ENCODE measurements at places on chromosomes 4 and X.

DNA sequence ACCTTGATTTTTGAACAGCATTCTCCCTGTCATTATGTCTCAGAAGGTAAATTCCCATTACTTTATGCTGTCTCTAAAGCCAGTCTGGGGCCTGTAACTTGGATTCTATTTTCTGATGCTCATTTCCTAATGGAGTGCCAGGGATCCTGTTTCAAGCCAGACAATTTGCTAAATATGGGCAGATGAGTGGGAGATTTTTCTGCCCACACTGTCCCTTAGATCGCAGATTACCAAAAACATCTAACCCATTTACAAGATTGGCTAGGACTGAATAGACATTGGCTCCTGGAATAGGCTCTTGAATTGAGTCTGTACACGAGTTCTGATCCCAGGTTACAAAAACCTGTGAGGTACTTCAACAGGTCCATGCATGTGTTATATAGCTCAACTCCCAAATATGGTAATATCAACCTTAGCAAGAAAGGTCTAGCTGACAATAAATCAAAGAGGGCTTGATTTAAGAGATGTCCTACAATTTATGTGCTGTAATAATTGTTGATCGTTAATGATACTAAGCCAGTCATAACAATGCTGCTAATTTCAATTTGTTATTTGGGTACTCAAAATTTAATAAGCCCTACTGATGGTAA, 5.7 kb downstream of the GPC3 start:
- no peak for DNase-seq

DNA sequence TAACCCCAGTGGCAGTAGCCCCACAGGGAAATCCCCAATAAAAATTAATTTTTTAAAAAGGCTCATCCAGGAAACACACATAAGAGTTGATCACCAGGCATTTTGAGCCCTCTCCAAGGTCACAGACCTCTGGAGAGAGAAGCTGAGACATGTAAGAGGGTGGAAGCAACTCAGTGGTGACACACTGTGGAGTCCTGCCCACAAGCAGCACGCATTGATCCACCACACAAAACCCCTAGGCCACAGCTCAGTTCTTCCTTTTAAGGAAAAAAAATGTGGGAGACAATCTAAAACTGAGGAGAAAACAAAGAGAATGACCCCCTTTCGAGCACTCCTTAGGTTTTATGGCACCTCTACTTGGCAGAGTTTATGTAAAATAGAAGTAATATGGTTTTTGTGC, 71.7 kb upstream of the S100G start:
- no peak for DNase-seq

DNA sequence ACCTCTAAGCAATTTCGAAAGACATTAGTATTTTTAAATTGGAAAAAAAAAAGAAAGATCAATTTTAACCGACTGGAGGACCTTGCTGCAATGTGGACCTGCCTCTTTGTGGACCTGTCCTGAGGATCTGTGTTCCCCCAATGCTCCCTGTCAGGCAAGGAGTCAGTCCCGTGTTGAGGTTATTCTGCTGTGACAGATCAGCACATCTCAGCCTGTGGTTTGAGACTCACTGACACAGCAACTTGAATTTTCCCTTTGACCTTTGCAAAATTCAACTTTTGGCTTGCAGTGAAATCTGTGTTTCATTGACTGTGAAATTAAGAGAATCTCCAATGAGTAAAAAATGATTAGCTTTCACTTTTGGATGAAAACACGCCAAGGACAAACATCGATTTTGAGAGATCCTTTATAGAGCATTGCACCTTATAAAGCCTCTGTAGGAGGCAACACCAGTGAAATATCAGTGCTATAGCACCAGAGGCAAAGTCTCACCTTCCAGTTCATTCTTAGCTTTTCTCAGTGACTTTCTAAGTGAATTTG, 186.9 kb downstream of the GPAT3 start:
- no peak for DNase-seq

DNA sequence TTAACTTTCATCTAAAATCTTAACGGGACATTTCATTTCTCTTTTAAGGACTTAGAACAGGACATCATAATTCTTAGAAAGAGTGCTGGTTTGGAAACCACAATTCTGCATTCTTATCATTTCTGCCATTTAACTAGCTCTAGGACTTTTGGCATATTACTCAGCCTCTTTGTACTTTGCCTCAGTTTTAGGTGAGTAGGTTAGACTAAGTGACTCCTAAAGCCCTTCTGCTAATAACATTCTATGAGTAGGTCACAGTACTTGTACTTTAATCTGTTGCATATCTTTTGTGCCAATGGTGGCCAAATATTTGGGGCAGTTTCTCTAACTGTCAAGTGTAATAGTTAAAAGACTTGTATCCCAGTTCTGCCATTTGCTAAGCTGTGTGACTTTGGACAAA, 115.4 kb upstream of the NUDT6 start:
- no peak for DNase-seq

DNA sequence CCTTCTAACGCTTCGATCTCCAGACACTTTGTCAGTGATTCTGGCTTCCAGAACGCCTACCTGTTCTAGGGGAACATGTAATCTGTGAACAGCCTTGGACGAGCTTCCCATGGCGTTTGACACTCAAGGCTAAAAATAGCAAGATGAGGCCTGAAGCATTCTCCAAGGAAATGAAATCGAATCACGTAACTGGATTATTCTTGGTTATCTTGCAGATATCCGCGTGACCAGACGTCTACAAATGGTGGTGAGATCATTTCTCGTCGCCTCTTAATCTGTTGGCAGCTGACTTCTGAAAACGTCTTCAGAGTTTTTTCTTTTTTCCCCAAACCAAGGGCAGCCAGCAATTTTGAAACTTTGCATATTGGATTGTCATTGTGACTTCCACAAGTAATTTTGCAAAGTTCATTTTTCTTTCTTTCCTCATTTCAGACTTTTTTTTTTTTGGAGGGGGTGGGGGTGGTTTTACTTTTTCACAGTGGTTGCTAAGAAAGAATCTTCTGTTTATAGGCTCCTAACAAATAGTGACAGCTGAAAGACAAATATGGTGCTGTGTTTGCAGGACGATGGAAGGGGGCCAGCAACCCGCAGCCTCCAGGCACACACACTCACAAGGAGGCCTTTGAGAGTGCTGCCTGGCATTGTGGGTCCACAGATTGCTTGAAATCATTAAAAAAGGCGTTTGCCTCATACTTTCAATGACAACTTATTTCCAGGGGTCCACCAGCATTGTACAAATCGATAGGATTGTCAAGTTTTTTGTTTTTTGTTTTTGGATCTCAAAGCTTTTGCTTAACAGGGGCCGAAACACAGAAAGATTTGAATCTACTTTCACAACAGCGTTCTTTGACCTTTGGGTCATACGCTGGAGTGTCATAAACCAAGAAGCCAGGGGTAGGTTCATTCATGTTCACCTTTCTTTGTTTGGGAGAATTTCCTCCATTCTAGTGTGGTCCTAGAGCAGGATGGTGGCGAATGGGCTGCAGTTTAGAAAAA, 32.4 kb upstream of the PDLIM3 start:
- DNase-seq, result no peak

GRCh38 chrX:40188573-40189417, 91.0 kb upstream of the BCOR start:
- no peak for DNase-seq

DNA sequence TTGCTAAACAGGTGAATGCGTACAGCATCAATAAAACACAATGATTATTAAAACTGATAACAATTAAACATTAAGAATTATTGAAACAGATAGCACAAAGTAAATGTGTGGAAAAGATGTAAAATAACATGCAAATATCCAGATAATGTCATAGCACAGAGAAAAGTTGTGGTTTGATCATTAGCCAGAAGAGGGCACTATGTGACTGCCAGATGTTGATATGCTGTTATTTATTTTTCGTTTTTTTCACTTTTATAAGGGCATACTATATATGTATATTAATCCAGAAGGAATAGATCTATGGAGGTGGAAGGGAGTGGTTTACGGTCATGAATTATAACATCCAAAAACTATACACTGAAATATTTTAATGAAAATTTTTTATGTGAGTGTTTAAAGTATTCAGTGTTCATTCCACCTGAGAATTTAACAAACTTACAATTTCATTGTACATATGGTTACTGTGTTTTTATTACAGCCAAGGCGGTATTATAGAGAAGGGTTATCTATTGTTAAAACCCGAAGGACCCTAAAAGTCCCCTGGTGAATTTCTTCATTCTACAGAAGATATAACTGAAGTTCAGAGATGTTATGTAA, 211.9 kb upstream of the UGT8 start:
- DNase-seq, result no peak

DNA sequence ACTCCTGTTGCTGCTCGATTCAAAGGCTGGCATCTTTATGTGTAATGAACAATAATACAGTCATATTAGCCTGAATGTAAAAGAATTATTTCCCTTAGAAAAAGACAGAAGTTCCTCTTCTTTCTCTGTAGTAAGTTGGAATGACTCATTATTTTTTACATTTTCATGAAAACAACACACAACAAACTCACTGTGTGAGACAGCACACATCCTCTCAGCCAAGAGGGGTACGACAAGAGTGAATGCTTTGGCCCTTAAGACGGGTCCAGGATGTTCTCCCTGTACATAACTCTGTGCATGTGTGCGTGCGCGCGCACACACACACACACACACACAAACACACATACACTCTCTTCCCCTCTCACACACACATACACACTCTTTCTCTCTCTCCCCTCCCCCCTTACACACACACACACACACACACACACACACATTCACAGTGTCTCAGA, 72.8 kb downstream of the MANBA start:
- DNase-seq, result no peak

- no peak for DNase-seq
Measured at GRCh38 chrX:85941275-85941674, 106.1 kb downstream of the CHM start.

DNA sequence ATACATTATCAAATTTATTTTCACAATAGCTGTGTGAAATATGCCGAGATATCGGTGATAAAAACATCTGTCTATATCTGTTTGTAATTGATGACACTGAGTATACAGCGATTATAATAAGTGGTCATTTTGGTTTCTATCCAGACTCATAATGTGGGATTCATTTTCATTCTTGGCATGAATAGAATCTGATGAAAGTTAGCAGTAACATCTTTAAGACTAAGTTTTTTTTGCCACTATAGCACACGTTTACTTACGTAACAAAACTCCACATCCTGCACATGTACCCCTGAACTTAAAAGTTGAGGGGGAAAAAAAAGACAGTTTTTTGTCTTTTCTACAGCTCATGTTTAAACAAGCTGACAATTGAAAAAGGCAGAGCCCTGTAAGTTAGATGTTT, 86.4 kb downstream of the PPA2 start:
- no peak for DNase-seq

- no peak for DNase-seq
Measured at GRCh38 chr4:153204247-153204671, at the start of gene TRIM2. TSS of gene TRIM2 (plus strand) at chr4:153204443. CDS start at chr4:153204531, 88 bp downstream.

DNA sequence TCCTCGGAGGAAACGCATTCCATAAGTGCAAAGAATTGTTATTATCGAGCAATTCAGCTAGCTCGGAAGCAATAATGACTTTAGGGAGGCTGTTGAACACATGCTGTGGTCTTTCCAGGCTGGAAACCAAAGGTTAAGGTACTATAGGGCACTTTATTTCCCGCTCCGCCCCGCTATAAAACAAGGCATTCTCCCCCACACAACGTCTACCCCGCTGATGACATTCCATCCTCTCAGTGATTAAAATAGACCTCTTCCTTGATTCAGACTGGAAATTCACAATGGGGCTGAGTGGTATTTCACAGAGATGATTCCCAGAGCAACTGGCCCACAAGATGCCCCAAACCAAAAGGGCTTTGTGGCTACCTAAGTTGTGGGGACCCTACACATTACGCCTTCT, 196.4 kb downstream of the STIM2 start:
- no peak for DNase-seq

GRCh38 chr4:138639018-138639741, 376.4 kb upstream of the NOCT start:
- DNase-seq, result no peak

GRCh38 chr4:158458271-158458895, 63.3 kb upstream of the RXFP1 start:
- DNase-seq, result no peak

GRCh38 chr4:121143131-121143530, 21.0 kb downstream of the TNIP3 start:
- no peak for DNase-seq

GRCh38 chr4:176357359-176358082, 37.8 kb downstream of the SPCS3 start:
- no peak for DNase-seq

GRCh38 chrX:20500949-20501348, 234.2 kb upstream of the RPS6KA3 start:
- no peak for DNase-seq

- no peak for DNase-seq
Measured at GRCh38 chr4:41814565-41814964, 66.0 kb upstream of the PHOX2B start.

DNA sequence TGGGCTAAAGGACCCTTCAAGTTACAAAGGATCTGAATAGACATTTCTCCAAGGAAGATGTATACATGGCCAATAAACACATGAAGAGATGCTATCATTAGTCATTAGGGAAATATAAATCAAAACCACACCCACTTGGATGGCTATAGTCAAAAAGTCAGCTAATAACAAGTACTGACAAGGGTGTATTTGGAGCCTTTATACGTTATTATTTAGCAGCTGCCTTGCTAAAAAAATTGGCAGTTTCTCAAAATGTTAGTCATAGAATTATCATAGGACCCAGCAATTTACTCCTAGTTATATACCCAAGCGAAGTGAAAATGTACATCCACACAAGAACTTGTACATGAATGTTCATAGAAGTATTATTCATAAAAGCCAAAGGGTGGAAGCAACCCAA, 112.7 kb upstream of the DUSP21 start:
- DNase-seq, result no peak

DNA sequence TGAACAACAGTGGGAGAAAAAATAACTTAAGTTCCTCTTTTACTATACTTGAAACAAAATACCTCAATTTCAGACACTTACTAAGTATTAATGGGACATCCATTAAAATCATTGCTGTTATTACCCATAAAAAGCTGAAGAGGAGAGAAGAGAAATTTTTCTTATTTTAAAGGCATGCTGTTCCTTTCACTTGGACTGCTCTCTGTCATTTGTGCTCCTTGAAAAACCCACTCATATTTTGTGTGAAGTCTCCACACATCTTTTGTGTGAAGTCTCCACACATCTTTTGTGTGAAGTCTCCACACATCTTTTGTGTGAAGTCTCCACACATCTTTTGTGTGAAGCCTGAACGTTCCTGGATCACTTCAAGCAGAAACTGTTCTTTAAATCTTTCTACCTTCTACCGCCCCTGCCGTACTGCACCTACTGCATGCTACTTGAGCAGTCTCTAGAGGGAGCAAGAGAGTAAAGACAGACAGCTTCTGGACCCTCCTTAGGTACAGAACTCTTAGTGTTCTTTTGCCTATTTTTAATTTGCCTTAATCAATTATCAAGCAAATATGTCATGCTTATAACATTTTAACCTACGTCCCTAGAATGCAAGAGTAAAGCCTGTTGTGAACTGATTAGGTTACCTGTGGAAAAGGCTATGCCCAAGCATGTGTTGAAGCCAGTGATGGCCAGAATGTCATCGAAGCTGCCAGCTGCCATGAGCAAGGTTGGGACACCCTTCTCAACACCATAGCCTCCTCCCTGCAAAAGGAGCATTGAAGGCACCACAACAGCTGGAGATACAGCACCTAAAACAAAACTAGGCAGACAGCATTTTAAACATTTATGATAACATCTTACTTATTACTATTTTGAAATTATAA, 27.1 kb upstream of the SLC9B1 start:
- DNase-seq, result no peak
